Stomach (tissue), 19 donors: ENCODE measurements at places on chromosomes 3 and 15. TPM values are rescaled to one million over a fixed set of nuclear protein-coding genes. Genes with fewer than 3 reads are reported as not detected.

Gene PPM1L
- 27.2 TPM for total RNA-seq

Gene NMD3
- total RNA-seq, result 151 TPM

Gene CLDN18
- total RNA-seq, result 1.4 TPM

Gene SLC9C1
- total RNA-seq, result not detected

- DNase-seq, result no peak
Measured at GRCh38 chr15:50321680-50322210, 33.3 kb downstream of the GABPB1 start.

- DNase-seq, result no peak
Measured at GRCh38 chr3:148931574-148931973, 59.8 kb upstream of the GYG1 start.

- no peak for DNase-seq
Measured at GRCh38 chr3:52494445-52494844, 693 bp upstream of the STAB1 start.

- no peak for DNase-seq
Measured at GRCh38 chr3:196726788-196727675, 12.6 kb upstream of the PAK2 start.

DNA sequence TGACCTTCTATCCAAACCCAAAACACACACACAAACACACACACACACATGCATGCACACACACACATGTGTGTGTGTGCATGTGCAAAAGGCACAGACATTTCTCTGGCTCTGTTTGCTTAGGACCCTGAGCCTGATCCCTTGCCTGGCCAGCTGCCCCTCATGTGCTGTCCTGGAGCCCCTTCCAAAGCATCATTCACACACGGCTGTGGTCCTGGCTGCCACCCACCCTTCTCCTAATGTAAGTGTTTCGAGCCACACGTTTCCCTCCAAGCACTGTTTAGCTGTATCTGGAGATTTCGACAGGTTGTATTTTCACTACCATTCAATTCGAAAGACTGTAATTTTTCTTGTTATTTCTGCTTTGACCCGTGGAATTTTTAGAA, 45.8 kb upstream of the KLF13 start:
- DNase-seq, result no peak
